ENCODE measurements at places on chromosomes 16 and 17.
A peak's percentile ranks its signal among the peaks of the same experiment; 100 is the strongest.

- DNase-seq = no peak
These were observed 81.1 kb downstream of the EFCAB13 start for GRCh38 chr17:47404875-47405274.

DNA sequence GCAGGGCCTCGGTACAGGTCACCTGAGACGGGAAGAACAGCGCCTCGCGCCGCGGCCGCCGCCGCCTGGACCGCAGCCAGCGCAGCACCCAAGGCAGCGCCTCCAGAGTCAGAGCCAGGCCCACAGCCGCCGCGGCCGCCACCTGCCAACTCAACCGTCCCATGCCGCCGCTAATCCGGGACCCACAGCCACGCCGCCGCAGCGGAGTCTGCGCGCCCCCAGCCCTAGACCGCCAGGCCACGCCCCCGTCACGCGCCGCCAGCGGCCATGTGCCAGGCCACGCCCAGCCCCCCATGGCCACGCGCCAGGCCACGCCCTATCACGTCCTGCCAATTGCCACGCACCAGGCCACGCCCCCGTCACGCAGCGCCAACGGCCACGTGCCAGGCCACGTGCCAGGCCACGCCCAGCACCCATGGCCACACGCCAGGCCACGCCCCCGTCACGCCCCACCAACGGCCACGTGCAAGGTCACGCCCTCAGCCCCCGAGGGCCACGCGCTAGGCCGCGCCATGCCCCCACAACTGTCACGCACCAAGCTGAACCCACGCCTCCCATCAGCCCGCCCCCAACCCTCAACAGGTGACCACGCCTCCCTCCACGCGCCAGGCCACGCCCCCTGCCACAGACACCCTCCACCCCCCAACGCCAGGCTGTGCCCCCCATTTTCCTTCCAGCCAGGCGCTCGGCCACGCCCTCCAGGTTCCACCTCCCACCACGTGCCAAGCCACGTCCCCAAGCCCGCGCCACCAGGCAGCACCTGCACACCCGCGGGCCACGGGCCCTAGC, at the start of gene PLD6:
PLD6 (minus strand) TSS at position 210 of the 789 bp plus-strand sequence; CDS start at position 163, 47 bp downstream.
- peak; percentile 91 for DNase-seq

GRCh38 chr17:82566129-82566960, 46.8 kb downstream of the FOXK2 start:
- DNase-seq = no peak

GRCh38 chr16:2822158-2822495, 5.1 kb downstream of the PRSS21 start:
- no peak for DNase-seq

GRCh38 chr16:56143666-56144065, 47.6 kb upstream of the GNAO1 start:
- no peak for DNase-seq

- DNase-seq = no peak
These were observed 377.2 kb downstream of the WWOX start for GRCh38 chr16:78476615-78477014.

- no peak for DNase-seq
These were observed 16.6 kb upstream of the RNF135 start for GRCh38 chr17:30954046-30954830.

GRCh38 chr16:73151225-73151624, 103.3 kb upstream of the ZFHX3 start:
- no peak for DNase-seq

- DNase-seq = no peak
These were observed 123.8 kb downstream of the SMG6 start for GRCh38 chr17:2179615-2180295.

DNA sequence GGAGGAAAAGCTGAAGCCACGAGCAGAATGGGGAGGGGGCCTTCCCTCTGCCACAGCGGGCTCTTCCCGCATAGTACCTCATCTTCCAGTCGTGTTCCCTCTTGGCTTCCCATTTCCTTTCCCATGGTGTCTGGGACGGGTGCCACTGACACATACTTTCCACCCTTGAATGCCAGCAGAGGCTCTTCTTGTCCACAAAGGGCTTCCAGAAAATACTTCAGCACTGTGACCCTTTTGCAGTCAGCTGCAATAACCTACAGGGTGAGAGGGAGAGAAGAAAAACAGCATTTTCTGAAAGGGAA, 30.7 kb downstream of the HIC1 start:
- no peak for DNase-seq

DNA sequence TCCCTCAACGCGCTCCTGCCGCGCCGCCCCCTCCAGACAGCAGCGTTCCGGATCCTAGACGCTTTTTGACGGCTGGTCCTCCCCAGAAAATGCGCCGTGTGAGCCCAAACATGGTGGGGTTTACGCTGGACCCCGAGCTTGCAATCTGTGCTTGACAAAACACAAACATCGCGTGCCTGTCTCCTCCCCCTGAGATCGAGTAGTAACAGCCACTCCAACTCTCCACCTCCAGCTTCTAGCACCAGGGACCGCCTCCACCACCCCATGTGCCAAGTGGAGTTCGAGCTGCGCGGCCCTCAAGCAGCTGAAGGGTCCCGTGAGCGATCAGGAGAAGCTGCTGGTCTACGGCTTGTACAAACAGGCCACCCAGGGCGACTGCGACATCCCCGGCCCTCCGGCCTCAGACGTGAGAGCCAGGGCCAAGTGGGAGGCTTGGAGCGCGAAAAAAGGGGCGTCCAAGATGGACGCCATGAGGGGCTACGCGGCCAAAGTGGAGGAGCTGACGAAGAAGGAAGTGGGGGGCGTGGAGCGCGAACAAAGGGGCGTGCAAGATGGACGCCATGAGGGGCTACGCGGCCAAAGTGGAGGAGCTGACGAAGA, 656 bp upstream of the GEMIN4 start:
- DNase-seq = no peak

- no peak for DNase-seq
These were observed 1.3 kb upstream of the CLEC19A start for GRCh38 chr16:19284207-19284606.

DNA sequence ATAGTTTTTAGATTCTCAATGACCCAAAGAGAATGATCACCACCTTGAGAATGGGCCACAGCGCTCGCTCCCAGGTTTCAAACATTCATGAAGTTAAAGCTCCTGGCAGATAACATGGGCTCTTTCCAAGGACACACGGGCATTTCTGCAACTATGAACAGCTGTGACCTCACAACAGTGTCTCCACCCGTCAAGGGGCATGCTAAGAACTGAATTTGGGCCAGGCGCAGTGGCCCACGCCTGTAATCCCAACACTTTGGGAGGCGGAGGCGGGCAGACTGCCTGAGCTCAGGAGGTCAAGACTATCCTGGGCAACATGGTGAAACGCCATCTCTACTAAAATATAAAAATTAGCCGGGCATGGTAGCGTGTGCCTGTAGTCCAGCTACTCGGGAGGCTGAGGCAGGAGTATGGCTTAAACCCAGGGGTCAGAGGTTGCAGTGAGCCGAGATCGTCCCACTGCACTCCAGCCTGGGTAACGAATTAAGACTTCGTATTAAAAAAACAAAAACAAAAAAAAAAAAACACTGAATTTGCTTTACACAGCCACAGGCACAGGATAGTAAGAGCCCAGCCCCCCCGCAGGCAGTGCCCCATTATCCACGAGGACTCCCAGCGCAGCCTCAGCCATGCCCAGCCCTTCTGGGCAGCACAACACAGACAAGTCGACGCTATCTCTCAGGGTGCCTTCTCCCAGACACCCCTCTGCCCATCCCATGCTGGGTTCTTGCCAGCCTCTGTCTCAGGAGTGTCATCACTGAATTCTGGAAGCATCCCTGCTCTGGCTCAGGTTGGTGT, 7.2 kb downstream of the USP7 start:
- no peak for DNase-seq

DNA sequence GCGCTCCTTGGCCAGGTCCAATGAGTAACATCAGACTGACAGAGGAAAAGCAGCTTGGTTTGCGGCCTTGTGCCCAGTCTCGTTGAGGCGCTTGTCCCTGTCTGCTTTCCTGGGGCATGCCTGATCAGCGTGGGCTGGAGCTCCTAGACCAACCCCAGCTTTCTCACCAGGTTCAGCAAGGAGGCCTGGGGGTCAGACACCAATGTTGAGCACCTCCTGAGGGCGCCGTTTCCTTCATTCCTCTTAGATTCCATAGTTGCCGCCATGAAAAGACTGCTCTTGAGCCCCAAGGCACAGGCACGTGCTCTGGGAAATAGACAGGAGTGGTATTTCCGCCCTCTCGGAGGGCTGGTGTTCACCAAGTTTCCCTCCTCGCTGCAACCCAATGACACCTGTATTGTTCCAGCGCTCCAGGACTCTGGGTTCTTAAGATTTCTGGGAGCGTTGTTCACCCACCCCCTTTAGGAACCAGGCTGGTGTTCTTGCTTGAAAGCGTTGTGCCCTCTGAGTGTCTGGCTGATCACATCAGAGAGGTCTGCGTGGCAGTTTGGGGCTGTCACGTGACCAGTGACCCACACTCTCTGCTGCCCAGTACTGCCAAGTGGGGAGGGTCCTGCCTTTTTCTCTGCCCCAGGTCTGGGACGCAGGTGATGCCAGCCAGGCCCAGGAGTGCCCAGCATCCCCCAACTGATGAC, 18.0 kb downstream of the KCTD2 start:
- no peak for DNase-seq

DNA sequence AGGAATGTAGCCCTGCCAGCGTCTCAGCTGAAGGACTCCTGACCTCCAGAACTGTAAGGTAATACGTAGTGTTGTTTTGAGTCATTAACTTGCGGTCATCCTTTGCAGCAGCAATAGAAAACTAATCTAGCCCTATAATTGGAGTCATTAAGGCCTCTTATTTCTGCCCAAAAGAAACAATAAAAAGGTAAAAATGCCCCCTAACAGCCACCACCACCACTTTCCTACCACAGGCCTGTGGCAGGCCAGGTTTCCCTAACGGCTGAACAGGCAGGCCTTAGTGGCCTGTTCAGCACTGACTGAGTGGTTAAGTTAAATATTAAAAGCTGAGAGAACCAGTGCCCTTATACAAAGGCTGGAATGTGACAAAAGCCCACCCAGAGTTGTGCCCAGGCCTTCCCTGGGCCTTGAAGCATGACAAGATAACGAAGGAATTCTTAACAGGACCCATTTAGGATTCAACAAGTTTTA, 286.5 kb upstream of the ERCC4 start:
- DNase-seq = no peak

DNA sequence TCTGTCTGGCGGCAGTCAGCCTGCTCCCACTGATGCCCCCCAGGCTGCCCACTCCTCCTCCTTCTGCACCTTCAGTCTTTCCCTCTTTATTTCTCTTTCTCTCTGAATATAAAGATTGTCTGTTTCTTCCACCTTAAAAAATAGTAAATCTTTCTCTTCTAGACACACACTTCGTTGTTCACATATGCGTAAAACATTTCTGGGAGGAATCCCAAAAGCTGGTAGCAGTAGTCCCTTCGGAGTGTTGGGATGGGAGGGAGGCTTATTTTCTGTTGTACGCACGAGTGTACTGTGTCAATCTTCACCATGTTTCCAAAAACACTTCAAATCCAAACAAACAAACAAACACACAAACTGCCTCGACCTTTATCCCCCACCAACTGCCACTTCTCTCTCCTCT, 9.9 kb downstream of the OSBPL7 start:
- DNase-seq = no peak

DNA sequence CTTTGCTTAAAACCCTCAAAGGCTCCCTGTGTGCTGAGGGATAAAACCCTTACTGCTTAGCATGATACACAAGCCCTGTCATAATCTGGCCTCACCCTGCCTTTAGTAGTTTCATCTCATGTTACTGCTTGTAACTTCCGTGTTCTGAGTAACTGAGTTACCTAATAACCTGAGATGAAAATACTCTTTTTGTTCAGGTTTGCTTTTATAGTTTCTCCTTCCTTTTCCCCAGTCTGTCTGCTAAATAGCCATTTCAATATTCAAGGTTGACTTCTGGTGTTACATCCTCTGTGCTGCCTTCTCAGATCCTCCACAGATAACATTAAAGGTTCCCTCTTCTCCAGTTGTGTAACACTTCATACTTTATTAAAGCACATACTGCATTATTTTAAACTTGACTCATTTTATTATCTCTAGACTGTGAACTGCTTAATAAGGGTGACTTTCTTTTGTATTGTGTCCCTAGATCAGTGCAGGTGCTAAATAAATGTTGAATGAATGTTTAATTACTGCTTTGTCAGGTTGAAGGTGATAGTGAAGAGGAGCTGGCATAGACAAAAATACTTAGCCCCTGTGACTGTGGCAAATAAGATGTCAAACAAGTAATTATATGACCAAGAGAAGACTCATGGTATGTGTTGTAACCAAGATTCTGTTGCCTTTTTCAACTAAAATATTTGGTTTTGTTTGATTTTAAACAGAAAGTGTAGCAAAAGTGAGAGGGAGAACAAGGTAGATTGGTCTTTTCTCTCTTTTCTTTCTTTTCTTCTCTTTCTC, 47.8 kb downstream of the NFAT5 start:
- no peak for DNase-seq

GRCh38 chr16:12317856-12318537, 341.5 kb downstream of the SNX29 start:
- DNase-seq = no peak

- no peak for DNase-seq
These were observed 29.4 kb downstream of the COG7 start for GRCh38 chr16:23423496-23424049.

DNA sequence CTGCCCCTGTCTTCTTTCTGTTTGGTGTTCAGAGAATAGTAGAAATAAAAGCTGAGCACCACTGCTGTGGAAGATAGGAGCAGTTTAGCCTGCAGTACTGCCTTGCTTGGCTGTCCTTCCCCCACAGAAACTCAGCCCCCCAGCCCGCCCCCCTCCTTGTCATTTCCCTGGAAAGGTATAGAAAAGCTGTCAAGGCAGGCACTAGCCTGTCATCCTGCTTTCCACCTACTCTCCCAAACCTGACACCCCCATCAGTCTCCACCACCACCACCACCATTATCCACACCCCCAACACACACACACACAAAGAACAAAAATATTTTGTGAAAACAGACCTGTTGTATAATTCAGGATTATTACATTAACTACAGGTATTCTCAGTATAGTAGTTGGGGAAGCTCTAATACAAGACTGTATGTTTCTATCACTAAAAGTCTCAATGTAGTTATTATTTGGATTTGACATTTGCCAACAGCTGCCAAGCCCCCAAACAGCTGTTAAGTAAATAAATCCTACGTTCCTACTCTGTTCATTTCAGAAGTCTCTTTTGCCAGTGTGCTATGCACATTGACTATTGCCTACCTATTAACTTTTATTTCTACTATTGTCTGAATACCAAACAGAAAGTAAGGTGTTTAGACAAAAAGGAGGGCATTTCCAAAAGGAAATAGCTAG, 128.8 kb downstream of the CYB561 start:
- DNase-seq = no peak

DNA sequence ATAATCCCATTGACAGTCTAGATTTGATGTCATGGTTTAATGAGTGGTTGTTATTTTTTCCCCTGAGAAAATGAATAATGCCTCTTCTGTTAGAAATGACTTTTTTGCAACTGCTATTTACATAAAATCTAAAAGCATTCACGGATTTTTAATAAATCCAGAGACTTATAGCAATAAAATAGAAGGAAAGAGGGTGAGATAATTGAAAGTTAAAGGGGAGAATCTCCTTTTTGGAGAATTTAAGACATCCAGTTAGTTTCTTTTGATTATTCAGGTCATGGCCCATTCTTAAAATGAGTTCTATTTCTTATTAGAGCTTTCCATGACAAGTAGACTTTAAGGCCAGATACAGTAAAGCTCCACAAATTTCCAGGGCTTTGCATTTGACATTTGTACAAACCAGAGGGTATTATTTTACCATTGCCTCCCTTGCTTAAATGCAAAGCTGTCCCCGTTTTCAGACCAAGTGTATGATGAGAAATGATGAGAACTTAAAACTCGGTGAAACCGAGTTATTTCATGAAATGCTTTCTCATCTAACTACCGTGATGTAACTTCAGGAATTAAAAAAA, 789.0 kb upstream of the SOX9 start:
- no peak for DNase-seq

- DNase-seq = no peak
These were observed 114.5 kb downstream of the CPPED1 start for GRCh38 chr16:12688951-12689850.

All from activated gamma-delta T cell treated with anti-CD3 and anti-CD28 coated beads, Interleukin-2, amount 50 U/mL, for 16 hours (primary cell).